Stimulated activated CD4-positive, alpha-beta T cell treated with anti-CD3 and anti-CD28 coated beads, Interleukin-12 subunit alpha, Interleukin-12 subunit beta, amount 100 ng/mL, for 48 hours (primary cell): ENCODE measurements at places on chromosomes 11 and 22.

DNA sequence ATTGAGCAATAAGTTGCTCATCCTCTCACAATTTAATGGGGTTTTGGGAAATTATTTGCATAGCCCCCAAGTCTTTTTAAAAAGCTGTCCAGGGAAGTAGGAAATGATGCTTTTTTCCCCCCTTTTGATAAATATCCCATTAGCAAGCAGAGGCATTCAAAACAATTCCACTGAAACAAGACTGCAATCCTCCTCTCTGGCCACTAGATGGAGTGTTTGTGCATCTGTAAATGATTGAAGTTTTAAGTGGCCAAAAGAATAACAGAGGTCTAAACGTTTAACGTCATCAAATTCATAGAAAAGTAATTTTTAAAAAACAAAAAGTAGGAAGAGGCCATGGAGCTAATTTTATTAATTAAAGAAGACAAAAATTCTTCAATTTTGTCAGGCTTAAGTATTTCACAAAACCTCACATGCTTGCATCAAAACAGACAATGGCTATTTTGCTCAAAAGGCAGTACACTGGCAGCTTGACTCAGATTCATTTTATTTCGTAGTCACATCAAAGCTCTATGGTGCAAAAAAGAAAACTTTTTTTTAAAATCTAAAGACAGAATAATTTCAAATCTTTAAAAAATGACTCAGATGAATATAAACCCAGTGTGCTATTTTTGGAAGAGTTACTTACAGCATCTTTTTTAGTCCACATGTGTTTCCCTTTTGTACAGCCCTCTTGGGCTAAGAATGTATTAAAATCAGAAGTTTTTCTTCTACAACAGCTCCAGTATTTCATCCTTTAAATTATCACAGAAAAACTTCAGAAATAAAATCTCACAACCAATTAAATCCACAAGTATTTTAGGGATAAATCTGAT, 17.8 kb downstream of the CHORDC1 start:
- DNase-seq: no peak

DNA sequence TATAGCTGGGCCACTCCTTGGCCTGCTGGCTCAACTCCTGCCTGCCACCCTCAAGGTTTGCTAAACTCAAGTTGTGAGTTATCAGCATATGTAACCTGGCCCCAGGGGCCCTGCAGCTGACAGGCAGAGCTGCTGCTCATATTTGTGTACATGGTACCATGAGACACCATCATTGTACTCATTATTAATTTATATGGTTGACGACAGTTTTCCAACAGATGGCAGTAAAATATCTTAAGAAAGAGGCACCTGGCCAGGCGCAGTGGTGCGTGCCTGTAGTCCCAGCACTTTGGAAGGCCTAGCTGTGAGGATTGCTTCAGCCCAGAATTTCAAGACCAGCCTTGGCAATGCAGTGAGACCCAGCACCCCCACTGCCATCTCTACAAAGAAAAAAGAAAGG, 11.4 kb upstream of the DENND5A start:
- DNase-seq: no peak

- DNase-seq: no peak
Measured at GRCh38 chr11:104060004-104060794, 23.8 kb downstream of the DDI1 start.

DNA sequence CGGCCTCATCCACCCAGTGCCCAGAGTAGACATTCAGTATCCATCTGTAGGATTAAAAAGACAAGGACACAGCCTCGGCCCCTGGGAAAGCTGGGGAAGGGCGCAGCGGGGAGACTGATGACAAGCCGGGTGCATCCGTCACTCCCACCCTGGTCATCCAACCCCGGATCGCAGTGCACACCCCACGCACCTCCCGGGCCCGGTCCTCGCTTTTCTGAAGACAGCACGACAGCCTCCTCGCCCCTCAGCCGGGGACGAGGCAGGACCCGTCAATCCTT, 1.1 kb downstream of the FCHSD2 start:
- DNase-seq: no peak

GRCh38 chr22:23396362-23397007, 183.6 kb downstream of the IGLL1 start:
- no peak for DNase-seq

- DNase-seq: no peak
Measured at GRCh38 chr11:67558084-67558772, 25.4 kb upstream of the GSTP1 start.

DNA sequence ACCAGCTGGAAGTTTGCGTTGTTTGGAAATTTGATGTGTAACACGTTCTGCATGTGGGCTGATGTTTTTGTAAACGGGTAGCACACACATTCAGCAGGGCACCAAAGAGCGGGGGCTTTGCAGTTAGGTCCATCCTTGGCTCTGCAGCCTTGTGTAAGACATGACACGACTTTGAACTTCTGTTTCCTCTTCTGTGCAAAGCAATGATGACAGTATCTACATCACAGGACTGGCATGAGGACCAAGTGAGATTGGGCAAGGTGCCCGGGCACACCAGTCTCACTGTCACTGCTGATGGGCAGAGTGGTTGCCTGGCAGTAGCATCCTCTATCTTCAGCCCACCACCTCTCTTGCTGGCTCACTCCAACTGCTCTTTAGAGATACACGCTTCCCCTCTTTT, 3.3 kb downstream of the TCN2 start:
- DNase-seq: no peak

GRCh38 chr11:119229741-119230140, 23.6 kb downstream of the CBL start:
- no peak for DNase-seq

DNA sequence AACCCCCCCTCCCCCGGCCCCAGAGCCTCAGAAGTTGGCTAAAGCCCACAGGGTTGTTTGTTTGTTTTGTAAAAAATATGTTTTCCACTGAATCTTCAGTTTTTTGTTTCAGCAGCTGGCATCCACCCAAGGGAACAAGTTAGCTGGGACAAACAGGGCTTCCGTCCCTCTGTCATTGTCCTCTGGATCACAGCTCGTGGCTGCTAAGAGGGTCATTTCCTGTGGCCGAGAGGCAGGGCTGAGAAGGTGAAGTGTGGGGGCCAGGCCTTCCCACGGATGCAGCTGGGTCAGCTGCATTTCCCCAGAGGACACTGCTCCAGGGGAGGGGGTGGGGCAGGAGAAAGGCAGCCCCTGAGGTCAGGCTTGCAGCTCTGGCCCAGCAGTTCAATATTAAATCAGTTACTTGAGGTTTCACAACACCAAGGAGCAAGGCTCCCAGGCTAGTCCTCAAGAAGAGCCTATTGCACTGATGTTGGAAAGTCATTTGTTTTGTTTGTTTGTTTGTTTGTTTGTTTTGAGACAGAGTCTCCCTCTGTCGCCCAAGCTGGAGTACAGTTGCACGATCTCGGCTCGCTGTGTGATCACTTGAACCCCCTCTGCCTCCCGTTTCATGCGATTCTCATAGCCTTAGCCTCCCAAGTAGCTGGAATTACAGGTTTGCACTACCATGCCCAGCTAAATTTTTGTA, 34.4 kb upstream of the SMTN start:
- DNase-seq: no peak

DNA sequence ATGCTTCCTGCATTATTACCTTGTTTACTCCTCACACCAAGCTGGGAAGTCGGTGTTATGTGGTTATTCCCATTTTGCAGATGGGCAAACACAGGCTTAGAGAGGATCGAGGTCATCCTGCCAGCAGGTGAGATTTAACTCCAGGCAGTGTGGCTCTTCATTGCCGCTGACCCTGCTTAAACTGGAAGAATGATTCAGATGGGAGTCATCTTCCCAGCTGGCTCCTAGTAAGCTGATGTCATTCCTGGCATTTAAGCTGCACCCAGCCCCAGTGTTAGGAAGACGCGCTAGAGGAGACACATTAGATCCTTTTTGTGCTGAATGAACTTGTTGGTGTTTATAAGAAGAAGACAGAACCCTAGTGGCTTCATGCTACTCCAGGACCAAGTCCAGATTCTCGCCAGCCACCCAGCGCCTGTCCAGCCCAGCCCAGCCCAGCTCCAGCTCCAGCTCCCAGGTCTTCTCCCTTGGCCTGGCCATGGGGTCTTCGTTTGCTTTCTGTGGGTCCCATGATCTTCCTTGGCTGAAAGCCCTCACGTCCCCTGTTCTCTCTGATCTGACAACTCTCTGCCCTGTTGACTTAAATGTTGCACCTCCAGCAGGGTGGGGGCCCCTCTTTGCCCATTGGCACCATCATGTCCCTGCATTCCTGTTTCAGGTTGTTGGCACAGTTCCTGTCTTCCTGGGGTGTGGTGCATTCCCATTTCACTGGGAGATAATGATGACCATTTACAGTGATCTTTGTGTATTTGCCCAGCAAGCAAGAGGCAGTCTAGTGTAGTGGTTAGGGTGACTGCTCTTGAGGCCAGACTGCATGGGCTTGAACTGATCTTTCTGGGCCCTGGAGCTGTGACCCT, 13.6 kb downstream of the PARVB start:
- no peak for DNase-seq

DNA sequence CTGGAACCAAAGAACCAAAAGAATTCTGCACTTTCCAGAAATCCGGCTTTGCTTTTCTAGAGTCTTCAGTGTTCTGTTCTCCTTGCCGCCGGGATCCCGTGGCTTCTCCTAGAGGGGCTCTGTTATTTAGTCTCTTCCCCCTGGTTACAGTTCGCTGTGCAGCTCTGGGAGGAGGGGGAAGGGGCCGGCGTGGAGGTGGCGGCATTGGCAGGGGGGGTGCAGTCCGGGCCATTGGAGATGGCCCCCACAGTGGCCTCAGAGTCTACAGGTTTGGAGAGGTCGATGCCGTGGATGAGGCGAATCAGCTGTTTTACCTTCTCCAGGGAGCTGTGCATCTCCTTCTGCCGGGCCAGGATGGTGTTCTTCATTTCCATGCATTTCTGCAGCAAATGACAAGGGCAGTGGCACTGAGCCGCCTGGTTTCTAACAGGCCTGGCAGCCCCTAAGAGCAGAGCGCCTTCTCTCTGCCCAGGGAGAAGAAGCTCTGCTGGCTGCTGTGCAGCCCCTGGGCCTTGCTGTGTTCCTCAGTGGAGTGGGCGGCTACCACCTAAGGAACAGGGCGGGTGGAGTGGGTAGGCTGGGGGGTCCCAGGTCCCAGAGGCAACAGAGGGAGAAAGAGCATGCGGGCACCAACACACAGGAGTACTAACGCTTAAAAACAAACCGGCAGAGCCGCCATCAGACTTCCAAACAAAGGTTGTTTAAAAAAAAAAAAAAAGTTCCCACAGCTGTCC, 11.6 kb downstream of the LARGE2 start:
- DNase-seq: no peak

DNA sequence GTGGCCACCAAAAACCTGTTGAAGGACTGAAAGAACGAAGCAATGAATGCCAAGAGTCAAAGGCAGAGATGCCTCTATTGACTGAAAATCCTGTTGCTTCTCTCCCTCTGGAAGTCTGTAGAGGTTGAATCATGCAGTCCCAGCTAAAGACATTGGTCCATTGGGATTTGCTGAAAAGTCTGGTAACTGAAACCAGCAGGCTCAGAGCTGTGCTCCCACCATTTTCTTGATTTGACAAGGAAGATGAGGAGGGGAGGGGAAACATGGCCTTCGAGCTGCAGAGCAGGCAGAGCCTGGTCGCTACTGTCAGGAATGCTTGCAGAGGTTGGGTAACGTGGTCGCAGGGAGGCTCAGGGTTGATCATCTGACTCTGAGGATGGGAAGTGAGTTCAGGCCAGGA, 72.8 kb upstream of the CSNK2A3 start:
- no peak for DNase-seq

DNA sequence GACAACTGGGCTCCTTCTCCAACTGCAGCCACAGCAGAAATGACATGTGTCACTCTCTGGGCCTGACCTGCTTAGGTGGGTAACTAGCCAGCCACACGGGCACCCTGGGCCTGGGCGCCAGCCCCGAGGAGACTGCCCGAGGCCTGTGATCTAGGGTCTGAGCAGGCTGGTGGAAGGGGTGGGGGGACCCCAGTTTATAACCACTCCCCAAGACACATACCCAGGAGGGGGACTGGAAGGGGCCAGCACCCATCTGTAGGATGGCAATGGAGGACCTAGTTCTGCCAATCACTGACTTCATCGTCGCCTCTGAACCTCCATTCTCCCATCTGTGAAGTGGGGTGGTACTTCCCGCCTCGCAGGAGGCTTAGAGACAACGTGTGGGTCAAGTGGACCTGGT, 16.1 kb downstream of the CD5 start:
- DNase-seq: no peak

GRCh38 chr11:20275987-20276965, 87.2 kb upstream of the HTATIP2 start:
- DNase-seq: no peak

DNA sequence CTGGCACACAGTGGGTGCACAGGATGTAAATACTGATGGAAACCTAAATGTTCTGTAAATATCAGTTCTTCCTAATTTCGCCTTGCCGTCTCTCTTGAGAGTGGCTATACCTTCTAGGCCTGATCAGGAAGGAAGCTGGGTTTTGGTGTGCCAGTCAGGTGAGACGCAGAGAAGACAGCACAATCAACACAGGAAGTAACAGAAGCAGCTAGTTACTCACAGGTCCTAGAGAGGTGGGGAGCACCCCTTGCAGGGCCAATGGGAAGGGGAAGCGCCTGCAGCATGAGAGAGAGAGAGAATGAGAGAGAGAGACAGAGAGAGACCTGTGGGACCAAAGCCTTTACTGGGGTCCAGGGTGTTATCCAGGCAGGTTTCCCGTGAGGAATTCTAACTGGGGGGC, 80.8 kb downstream of the FBLN1 start:
- no peak for DNase-seq

GRCh38 chr11:118223992-118224391, 819 bp downstream of the JAML start:
- DNase-seq: no peak

DNA sequence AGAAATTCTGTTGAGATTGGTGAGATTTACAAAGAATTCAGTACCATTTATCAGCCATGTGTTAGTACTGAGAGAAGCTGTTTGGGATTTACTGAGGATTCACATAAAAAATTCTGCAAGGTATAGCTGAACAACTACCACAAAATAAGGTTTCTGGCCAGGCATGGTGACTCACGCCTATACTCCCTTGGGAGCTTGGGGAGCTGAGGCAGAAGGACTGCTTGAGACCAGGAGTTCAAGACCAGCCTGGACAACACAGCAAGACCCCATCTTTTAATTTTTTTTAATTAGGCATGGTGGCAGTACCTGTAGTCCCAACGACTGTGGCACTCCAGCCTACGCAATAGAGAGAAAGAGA, 86.7 kb downstream of the SIK3 start:
- DNase-seq: no peak

DNA sequence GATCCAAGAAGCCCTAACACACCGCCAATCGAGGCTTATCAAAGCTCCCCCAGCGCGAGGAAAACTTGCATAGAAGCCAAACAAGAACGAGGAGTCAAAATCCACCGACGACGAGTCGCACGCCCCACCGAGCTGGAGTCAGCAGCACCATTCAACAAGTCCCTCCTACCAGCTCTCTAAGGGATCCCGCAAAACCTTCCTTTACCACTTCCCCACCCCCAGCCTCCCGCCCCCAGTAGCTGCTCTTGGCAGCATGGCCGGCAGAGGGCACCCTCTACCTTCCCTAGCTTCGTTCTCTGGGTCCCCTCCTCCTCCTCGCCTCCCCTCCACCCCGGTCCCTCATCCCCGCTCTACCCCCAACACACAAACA, 1.4 kb downstream of the BDNF start:
- peak; percentile 58 for DNase-seq

- peak; percentile 25 for DNase-seq
Measured at GRCh38 chr11:67117672-67118180, 1.3 kb upstream of the KDM2A start.

- no peak for DNase-seq
Measured at GRCh38 chr11:80096736-80097135, 655.9 kb upstream of the TENM4 start.

GRCh38 chr11:69219991-69220390, 64.3 kb downstream of the SMIM38 start:
- DNase-seq: no peak

GRCh38 chr11:18696638-18697225, 1.8 kb upstream of the TMEM86A start:
- no peak for DNase-seq
